ENCODE measurements at places on chromosomes 7 and 10.

DNA sequence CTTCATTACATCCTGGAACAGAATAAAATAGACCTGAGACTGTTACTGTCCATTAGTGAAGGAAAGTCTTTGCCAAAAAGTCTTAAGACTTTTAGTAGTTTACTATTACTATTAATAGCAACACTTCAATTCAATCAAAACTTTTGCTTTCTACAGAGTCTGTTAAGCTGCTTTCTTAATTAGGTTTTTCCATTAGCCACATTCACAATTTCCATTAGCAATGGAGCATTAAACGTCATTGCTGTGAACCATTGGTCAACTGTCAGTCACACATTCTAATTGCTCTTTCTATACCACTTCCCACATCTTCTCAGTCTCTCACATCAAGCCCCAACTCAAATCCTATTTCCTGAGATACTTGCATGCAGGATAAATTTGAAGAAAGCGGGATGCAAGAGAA is 736.6 kb upstream of the SORCS1 start:
- DNase-seq, result no peak

DNA sequence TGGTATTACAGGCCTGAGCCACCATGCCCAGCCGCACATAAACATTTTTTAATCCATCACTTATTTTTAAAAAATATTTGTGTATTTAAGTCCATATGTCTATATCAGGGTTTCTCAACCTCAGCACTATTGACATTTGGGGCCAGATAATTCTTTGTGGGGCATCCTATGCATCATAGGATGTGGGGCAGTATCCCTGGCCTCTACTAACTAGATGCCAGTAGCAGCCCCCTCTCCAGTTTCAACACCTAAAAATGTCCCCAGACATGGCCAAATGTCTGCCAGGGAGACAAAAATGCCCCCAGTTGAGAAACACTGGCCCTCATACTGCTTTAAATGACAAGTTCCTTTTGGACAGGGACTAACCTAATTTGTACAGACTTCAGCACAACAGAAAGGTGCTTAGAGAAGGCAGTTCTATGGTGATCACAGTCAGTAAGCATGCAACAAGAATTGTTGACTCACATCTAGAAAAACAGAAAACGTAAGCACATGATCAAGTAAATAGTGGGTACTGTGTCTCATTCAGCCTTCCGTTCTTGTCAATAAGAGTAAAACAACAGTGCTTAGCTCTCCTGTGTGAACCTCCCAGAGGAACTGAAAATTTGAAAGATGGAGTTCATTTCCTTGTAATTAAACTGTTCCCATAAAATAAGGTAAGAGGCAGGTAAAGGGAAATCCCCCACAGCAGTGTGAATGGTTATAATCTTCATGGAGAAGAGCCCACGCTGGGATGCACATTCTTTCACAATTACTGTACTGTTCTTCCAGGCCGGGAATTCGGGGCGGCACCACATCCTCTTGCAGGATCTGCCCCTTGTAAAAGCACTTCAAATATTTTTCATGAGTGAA is 17.3 kb upstream of the ADRB1 start:
- DNase-seq, result peak; percentile 49

DNA sequence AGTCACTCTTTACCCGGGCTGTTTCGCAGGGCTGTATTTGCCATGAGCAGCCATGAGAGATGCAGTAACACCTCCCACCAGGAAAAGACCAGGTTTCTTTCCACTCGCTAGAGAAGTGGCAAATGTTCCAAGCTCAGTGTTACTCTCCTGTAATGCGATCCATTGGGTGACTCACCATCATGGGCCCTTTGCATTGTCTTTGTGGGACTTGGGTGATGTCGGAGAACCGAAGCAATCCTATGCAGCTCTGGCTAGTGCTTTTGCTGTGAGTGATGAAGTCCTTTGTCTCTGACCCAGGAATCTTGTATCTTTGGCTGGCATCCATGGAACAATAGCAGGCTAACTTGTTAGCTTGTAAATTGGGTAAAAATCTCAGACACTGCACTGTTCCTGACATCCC is 40.0 kb downstream of the GHRHR start:
- no peak for DNase-seq

DNA sequence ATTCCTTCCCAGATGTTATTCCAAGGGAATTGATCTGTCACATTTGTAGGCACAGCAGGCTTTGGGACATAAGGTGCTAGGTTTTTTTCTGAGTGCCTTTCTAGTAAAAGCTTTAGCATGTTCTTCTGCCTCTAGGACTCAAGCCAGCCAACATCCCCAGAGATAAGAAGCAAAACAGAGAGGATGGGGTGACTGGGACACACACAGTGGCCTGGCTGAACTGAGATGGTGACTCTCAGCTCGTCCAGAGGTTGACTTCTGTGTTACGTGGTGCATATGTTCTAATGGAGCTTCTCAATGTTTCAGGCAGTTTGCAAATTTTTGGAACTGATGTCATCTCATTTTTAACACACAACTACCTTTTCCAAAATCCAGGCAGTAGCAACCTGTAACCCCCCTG is 188.1 kb upstream of the CELF2 start:
- no peak for DNase-seq

DNA sequence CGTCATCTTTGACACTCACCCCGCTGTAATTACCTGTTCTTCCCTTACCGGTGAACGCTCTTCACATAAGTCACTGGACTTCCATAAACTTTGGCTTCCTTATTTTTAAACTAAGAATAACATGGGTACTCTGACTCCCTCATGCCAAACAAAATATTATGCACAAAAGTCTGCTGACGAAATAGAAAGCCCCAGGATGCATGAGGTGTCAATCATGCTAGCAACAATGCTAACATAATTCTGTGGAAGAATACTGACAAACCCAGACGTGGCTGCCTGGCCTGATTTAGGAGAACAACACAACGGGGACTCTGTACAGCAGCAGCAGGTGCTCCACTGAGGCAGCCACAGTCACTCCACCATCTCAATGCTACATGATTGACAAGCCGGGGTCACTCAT is 137.5 kb downstream of the CCDC71L start:
- DNase-seq, result no peak

DNA sequence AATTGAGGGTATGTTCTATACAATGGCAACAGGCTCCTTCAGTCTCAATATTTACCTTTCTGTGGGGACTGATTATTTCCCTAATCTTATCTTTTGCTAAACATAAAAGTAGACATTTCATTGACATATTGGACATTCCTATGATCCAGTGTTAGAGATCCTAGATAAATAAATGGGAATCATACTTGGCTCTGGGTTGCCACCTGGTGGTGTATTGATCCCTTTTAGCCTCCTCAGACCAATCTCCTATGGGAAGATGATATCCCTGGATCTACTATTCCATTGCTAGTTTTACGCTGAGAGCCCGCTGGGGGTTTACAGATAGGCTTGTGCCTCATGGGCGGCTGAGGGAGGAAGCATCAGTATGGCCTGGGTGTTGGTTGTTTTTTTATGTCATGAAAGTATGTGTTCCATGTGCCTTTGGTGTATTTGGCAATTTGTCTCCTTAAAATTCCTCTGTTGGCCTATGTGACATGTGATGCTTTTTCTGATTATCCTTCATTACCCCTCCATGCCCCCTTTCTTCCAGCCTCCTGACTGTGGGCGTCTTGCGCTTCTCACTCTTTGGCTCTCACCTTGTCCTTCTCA is 18.8 kb downstream of the CELF2 start:
- peak; percentile 39 for DNase-seq

- no peak for DNase-seq
Observed at GRCh38 chr10:125778556-125778955, 2.9 kb upstream of the MMP21 start.

GRCh38 chr7:64599359-64599758 is 36.5 kb upstream of the ZNF680 start:
- DNase-seq, result no peak

DNA sequence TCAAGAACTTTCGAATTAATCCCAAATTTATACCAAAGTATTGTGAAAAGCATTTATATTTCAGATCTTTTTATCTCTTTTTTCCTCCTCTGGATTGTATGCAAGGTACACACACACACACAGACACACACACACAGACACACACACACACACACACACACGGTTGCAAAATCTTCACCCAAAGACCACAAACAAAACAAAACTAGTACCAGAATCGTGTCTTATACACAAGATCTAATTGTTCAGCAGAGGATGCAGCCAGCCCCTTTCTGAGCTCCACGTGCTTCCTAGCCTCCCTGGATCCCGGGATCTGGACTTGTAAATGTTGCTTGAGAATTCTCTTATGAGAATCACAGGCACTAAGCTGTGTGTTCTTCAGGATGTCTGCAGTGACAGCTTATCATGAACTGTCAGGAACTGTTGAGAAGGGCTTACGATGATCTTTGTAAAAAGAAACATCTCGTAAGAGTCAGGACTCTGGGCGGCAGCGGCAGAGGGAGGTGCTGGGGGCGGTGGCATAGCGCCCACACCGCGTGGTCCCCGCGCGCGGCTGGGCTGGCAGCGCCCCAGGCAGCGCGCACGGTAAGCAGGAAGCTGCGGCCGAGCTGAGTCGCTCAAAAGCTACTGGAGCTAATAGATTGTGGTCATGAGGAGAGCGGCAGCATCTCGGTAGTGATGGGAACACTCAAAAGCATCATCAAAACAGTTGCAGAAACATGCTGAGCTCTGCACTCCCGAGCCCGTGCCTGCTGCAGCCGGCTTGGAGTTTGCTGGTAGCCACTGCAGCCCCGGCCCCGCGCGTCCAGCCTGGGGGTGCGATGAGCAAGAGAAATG is 277.6 kb downstream of the GATA3 start:
- peak; percentile 16 for DNase-seq

DNA sequence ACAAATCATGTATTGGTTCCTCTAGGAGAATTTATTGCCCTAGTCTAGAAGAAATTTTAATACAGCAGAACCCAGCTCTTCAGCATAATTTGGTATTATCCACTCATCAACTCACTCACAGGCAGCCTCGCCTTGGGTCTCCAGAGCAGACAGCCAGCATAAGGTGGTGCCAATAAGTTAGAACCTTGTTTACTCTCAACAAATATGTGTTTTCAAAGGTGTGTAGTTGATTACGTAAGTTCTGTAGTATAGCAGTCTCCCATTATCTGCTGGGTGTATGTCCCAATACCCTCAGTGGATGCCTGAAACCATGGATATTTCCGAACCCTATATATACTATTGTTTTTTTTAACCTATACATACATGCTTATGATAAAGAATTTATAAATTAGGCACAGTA is 522.5 kb upstream of the LRRN3 start:
- no peak for DNase-seq

DNA sequence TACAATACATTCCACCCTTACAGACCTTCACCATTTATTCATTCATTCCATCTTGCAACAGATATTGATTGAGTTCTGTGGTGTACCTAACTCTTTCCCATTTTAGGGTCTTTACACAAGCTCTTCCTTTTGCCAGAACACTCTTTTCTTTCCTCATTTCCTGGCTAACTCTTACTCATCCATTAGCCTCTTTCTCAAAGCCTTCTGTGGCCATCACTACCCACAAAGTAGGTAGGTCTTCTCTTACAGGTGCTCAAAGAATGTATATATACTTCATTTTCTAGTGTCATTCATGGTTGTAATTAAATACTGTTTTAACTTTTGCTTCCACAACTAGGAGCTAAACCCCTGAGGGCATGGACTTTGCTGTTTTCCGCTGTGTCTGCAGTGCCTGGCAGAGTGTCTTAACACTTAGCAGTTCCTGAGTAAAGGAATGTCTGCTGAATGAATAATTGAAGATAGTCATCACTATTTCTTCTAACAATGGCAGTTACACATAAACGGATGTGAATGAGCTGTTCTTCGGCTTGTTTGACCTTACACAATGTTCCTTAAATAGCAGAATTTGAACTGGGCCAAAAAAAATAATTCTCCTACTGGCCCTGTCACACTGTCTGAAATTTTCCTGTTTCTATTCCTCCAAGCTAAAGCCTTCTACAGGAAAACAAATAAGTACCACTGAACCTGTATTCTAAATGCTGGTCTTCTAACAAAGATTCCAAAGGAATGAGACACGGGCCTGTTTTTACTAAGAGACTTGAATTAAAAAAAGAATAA is 15.1 kb downstream of the BCAP29 start:
- peak; percentile 98 for DNase-seq

- DNase-seq, result peak; percentile 93
Observed at GRCh38 chr7:24660546-24660945, 87.3 kb downstream of the PALS2 start.

DNA sequence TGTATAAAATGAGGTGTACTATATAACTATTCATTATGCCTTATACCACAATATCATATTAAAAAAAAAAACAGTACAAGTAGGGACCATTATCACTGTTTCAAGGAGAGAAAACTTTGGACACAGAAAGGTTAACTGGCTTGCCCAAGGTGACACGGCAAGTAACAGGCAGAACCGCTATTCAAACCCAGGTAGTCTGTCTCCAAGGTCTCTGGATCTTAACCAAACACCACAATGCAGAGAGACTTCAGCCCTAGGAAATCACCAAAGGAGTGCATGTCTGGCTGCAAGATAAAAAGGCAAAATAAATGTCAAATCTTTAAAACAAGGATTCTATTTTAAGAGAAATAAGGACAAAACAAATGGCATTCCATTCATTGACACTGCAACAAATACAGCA is 56.3 kb downstream of the CADPS2 start:
- DNase-seq, result no peak

GRCh38 chr10:48439581-48440041 is 133.1 kb downstream of the MAPK8 start:
- DNase-seq, result peak; percentile 58

DNA sequence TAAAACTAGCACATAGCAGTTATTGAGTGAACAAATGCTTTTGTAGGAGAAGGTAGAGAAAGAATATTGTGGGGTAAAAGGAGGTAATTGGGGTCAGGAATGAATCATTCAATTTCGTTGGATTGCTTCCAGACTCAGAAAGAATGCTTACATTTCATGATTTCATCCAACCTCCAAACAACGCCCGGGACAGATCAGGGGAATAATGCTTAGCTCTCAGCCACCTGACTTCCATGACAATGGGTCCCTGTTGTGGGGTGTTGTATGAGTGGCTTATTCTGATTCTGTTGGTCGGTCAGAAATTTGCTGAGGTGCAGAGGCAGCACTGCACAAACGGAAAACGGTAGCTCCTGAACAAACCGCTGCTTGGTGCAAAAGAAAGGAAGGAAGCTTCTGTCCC is 24.0 kb upstream of the INPP5F start:
- DNase-seq, result peak; percentile 55

DNA sequence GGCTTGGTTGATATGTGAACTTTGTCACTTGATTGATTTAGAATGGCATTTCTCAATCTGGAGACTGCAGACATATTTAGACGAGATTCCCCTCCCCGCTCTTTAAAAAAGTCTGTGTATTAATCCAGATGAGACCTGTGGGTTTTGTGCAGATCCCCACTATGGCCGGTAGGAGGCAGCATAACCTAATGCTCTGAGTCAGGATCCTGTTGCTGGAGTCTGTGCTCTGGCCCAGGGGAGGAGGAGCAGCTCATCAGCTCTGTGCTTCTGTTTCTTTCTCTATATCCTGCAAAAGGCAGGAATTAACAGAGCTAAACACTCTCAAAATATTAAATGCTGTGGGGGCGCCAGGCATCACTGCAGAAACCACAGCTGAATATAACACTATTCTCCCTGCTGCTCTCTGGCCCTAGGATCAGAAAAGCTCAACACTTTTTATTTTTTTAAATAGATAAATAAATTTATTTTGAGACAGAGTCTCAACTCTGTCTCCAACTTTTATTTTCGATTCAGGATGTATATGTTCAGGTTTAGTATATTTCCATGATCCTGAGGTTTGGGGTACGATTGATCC is 23.9 kb upstream of the SEPHS1 start:
- DNase-seq, result peak; percentile 83

GRCh38 chr7:34453150-34453549 is 204.9 kb upstream of the NPSR1 start:
- DNase-seq, result peak; percentile 26

- DNase-seq, result no peak
Observed at GRCh38 chr10:35271086-35271858, 65.0 kb upstream of the CCNY start.
